ENCODE measurements at places on chromosomes 13 and 19.

DNA sequence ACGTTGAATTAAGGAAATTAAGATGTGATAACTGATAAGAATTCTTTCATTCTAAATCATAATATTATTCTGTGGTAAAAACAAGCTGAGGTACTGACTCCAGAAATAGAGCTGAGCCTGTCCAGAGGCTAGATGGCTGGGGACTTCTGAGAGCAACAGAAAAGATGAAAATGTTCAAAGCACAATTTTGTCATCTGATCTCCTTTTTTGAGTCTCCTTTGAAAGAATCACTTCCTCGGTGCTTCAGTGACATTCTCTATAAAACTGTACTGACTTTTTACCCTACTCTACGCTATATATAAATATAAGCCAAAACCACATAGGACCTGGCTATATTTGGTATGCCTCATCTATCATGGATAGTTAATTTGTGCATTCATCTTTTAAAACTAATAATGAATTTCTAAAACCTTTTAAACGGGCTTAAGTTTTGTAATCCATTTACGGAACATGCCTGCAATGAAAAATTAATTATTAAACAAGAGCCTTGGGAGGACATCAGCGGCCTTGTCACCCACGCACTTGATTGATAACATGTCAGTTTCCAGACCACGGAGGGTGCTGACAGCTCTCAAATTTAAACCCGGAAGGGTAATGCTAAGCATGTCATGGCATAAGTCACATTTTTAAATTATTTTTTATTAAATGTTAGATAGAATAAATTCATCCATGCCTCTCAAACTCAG lies 235.5 kb downstream of the PCDH9 start:
- H3K36me3 ChIP-seq: no peaks in the 10 kb centered on the region
- H3K4me3 ChIP-seq: no peak overlapping the region
- no peaks in the 10 kb centered on the region for H3K4me1 ChIP-seq
- H3K27me3 ChIP-seq: no peaks in the 10 kb centered on the region
- no peak overlapping the region for H3K27ac ChIP-seq
- no peak for DNase-seq

DNA sequence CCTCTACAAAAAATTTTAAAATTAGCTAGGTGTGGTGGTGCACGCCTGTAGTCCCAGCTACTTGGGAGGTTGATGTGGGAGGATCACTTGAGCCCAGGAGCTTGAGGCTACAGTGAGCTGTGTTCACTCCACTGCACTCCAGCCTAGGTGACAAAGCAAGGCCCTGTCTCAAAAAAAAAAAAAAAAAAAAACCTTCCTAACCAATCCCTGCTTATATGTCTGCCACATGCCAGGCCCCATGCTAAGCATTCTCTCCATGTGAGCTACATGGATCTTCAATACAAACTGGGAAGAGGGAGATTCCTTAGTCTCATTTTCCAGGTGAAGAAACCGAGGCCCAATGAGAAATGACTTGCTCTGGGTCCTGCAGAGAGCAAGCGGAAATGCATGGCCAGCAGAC lies 2.3 kb upstream of the OVOL3 start:
- H3K27ac ChIP-seq: no peak overlapping the region
- no peak for DNase-seq
- H3K4me3 ChIP-seq: no peak overlapping the region
- H3K27me3 ChIP-seq: no peaks in the 10 kb centered on the region
- peaks cover 28% of the 10 kb centered on the region for H3K36me3 ChIP-seq

DNA sequence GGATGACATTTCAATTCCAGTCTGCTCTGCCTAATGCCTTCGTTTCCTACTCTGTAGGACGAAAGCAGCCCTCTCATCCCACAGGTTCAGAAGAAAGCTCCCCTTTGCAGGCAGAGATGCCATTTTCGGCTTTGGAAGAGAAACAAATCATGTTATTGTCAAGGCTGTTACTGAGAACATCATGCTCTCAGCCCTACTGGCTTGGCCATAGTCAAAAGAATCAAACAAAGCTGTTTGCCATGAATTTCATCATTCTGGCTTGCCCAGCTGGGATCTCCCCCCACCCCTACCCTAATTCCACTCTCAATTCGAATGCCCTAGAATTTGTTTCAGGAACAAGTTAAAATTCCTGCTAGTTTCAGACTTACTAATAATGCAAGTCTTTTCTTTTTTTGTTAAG lies 162.3 kb upstream of the SERP2 start:
- no peak overlapping the region for H3K27ac ChIP-seq
- H3K27me3 ChIP-seq: peaks cover 46% of the 10 kb centered on the region
- H3K4me3 ChIP-seq: no peak overlapping the region
- H3K4me1 ChIP-seq: no peaks in the 10 kb centered on the region
- H3K36me3 ChIP-seq: no peaks in the 10 kb centered on the region

GRCh38 chr13:85420136-85420535 lies 379.1 kb downstream of the SLITRK6 start:
- no peak for DNase-seq
- no peaks in the 10 kb centered on the region for H3K27me3 ChIP-seq
- no peak overlapping the region for H3K4me3 ChIP-seq
- H3K27ac ChIP-seq: no peak overlapping the region

DNA sequence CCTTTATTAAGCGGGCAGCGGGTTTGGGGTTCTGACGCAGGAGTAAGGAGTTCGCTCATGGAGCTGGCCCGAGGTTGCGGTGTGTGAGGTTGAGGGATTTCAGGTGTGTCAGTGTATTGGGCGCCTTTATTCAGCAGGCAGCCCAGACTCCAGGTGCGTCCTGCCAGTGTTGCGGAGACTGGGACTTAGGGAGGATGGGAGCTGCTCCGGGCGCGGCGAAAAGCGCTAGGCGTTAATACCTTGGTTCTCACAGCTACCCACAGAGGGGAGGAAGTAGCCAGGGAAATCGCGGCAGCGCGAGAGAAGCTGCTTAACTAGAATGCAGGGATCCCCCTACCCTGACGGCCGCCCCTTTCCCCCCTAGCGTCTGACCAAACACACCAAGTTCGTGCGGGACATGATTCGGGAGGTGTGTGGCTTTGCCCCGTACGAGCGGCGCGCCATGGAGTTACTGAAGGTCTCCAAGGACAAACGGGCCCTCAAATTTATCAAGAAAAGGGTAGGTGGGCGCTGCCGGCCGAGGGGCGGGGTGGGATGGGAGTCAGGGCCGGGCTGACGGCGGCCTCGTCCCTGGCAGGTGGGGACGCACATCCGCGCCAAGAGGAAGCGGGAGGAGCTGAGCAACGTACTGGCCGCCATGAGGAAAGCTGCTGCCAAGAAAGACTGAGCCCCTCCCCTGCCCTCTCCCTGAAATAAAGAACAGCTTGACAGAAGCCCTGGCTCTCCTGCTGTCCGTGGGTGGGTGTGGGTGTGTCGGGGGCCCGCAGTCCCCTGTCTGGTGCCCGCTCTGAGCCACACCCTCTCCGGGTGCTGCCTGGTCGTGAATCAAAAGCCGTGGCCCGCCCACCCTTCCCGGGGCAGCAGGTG lies 1.1 kb downstream of the RPL36 start:
- DNase-seq: peak; percentile 47
- peaks cover 41% of the 10 kb centered on the region for H3K4me1 ChIP-seq
- peak overlapping the region; percentile 91 for H3K27ac ChIP-seq
- peaks cover 43% of the 10 kb centered on the region for H3K36me3 ChIP-seq

DNA sequence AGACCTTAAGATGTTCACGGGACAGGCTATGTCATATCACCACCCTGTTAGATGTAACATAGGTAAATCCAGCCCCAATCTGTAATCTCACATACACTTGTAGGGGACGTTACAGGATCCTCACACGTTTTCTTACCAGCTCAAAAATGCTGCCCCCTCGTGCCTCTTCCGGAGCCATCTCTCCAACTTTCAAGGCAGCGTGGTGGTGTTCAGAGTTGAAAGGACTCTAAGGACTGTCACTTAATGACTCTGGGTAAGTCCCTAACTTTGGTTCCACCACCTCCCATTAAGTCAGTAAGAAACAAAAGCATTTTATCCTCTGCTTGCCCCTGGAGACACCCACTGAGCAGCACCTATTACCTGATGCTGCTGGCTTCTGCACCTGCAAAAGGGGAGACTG lies 4.4 kb downstream of the MED26 start:
- peaks cover 52% of the 10 kb centered on the region for H3K4me1 ChIP-seq
- DNase-seq: no peak
- peaks cover 23% of the 10 kb centered on the region for H3K36me3 ChIP-seq
- H3K4me3 ChIP-seq: no peak overlapping the region
